ENCODE measurements at places on chromosomes 5 and 9.

GRCh38 chr9:116806075-116806474, 119.0 kb downstream of the TRIM32 start:
- no peak for DNase-seq

DNA sequence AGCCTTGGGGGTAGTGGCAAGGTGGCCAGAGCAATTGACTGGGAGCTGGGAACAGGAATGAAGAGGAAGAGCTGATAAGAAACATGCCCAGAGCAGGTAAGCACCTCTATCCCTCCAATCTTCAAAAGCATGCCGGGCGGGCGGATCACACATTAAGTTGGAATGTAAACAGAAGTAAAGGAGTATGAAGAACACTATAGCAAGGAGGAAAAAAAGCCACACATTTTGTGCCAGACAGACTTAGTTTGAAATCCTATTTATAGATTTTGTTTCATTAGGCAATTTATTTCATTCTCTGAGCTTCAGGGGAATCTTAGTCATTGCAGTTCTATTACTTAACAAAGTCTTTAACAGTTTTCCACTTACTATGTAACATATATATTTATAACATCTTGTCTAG, 173.9 kb upstream of the TNC start:
- no peak for DNase-seq

DNA sequence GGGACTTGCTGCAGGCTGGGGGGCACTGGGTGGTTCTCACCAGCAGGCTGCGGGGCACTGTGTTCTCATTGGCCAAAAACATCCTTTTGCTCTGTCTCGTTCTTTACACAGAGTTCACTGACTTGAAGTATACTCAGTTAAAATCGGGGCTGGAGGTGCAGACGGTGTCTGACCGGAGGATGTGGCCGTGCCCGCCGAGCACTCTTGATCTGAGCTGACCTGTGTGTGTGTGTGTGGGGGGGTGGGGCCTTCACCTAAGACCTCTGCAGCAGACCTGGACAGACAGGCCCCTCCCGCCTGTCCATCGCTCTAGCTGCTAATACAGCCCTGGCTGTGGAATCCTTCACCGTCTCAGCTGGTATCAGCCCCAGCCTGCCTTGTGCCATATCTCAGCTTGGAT, 7.1 kb downstream of the TOR1B start:
- no peak for DNase-seq

GRCh38 chr9:124500028-124500795, 7.0 kb downstream of the NR5A1 start:
- DNase-seq: no peak

DNA sequence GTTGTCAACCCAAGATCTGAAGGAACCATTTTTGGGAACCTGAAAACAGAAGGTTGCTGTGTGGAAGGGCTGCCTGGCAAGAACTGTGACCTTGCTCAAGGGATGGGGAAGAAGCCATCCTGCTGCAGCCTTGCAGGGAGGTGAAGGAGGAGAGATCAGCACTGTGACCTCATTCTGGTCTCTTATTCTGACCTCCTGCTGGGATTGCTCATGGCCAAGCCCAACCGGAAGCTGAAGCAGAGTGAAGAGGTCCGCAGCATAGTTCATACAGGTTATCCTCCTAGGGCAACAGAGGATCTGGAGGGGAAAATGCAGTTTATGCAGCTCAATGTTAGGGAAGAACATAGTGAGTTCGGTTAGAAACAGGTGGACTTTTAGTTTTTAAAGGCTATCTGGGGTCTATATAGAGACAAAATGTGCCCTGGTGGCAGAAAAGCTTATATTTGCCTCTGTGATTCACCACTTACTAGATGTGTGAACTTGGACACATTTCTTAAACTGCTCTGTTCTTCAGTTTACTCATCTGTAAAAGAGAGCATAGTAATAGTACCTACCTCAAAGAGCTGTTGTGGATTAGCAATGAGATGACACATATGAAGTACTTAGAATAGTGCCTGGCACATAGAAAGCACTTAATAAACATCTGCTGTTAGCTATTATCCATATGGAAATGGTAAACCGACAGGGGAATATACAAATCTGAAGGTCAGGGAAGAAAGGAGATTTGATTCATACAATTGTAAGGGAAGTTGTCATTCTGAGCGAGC, 57.9 kb upstream of the BNC2 start:
- DNase-seq: no peak

DNA sequence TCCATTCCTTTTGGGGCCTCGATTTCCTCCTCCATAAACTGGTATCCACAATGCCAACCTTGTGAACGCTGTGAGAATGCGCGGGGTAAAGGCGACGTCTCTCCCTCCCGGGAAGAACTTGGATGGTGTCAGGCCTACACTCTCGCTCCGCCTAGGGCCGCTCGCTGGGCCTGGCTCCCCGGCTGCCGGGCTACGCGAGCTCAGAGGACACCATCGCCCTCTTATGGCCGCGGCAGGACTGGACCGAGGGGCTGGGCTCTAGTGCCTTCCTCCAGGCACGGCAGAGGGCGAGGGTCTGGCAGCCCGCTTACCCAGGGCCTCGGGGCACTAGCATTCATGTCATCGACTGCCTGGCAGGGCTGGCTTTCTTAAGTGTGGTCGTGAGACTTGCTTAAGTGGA, 1.3 kb upstream of the EXOSC2 start:
- DNase-seq: no peak
